Activated CD8-positive, alpha-beta T cell treated with anti-CD3 and anti-CD28 coated beads, Interleukin-2, amount 10 ng/mL, durations not matched to agents 7 days and 5 days (primary cell): ENCODE measurements at places on chromosomes 4 and X.

GRCh38 chr4:130747842-130748241 lies 1651.9 kb downstream of the C4orf33 start:
- no peak overlapping the region for H3K27ac ChIP-seq
- H3K27me3 ChIP-seq = no peaks in the 10 kb centered on the region
- no peak overlapping the region for H3K4me3 ChIP-seq

- H3K36me3 ChIP-seq = peaks cover 4% of the 10 kb centered on the region
- no peak for DNase-seq
- H3K27ac ChIP-seq = no peak overlapping the region
- no peaks in the 10 kb centered on the region for H3K27me3 ChIP-seq
Observed at GRCh38 chr4:106048250-106048971, 153.1 kb downstream of the NPNT start.

DNA sequence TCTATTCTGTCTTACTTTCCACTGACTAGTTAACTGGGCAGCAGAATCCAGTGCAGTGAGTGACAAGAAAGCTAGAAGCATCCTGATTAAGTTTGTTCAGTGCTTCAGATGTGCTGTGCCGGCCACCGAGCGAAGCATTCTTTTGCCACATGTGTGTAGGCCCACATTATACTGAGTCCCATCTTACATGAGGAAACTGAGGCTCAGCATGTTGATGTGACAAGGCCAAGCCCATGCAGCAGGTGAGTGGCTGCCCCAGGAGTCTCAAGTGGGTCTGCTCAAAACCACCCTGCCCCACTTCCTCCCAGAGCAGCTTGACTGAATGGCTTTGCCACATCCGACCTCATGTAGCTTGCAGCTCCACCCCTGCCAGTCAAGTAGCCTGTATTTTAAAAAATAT lies 50.5 kb downstream of the RHOH start:
- H3K4me3 ChIP-seq = peak overlapping the region; percentile 72
- H3K36me3 ChIP-seq = peaks cover 68% of the 10 kb centered on the region
- peak; percentile 85 for DNase-seq
- H3K27ac ChIP-seq = peak overlapping the region; percentile 94
- no peaks in the 10 kb centered on the region for H3K27me3 ChIP-seq

- no peak for DNase-seq
- no peak overlapping the region for H3K27ac ChIP-seq
- H3K4me3 ChIP-seq = no peak overlapping the region
- no peaks in the 10 kb centered on the region for H3K36me3 ChIP-seq
- no peaks in the 10 kb centered on the region for H3K4me1 ChIP-seq
- H3K27me3 ChIP-seq = no peaks in the 10 kb centered on the region
Observed at GRCh38 chrX:76971393-76972376, 475.5 kb upstream of the FGF16 start.

- H3K4me3 ChIP-seq = no peak overlapping the region
- no peaks in the 10 kb centered on the region for H3K27me3 ChIP-seq
- no peaks in the 10 kb centered on the region for H3K36me3 ChIP-seq
- no peak for DNase-seq
Observed at GRCh38 chr4:6728320-6729029, 12.5 kb downstream of the BLOC1S4 start.
